Ammon's horn (tissue), 1 donor: ENCODE measurements at places on chromosomes 7 and 10.

DNA sequence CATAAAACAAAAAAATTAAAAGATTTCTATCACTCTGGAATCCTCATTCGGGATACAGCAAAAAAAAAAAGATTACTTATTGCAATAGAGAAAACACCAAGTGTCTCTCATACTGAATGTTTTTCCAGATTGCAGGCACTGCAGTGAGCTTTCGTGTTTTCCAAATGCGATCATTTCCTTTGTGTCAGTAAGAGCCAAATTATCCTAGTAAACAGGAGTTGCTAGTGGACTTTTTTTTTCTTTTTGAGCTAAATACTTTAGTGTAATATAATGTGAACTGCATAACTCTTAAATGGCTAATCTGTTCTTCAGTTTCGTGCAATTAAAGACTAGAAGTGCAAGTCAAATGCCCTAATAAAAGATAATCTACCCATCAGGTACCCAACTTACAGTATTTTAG lies 44.4 kb upstream of the TOMM7 start:
- no peak for DNase-seq

- no peak for DNase-seq
Measured at GRCh38 chr7:33073243-33073642, 10.7 kb upstream of the NT5C3A start.

DNA sequence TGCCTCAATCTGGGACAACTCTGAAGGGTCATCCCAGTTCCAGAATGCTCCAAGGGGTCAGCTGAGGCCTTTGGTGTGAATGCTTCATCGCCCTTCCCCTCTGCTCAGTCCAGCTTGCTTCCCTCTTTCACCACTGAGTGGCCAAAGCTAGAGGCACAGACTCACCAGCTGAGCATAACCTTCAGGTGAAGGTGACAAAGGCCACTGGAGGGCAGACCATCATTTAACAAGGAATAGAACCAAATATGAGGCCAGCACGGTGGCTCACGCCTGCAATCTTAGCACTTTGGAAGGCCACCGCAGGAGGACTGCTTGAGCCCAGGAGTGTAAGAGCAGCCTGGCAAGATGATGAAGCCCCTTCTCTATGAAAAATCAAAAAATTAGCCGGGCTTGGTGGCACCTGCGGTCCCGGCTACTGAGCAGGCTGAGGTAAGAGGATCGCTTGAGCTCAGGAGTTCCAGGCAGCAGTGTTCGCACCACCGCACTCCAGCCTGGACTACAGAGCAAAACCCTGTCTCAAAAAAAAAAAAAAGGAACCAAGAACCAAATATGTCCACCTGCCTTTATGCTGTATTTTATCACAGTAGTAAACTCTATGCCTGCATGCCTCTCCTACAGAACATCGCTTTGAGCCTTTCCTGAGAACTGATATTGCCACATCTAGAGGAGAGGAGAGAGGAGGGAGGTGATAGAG lies 13.4 kb downstream of the PRKAG2 start:
- no peak for DNase-seq

GRCh38 chr10:131898713-131899112 lies 2.1 kb upstream of the PPP2R2D start:
- DNase-seq = no peak

GRCh38 chr10:102675666-102676533 lies 31.6 kb downstream of the TRIM8 start:
- DNase-seq = peak; percentile 67
